ELF-1 (cell line): ENCODE measurements at places on chromosomes 3 and 15.

DNA sequence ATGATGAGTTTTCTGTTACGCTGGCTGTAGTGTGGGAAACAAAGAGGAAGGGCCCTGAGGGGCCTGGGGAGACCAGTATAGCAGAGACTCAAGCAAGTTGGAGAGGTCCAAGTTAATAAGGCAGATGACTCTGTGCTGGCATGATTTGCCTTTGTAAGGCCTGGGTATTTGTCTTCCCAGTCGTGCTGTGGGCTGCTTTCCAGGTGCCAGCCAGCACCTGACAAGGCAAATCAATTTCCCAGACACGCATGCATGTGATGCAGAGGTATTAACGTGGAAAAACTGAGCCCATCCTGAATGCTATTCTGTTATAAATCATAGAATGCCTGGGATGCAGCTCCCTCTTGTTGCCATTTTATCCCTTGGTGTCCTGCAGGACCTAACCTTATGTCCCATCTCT, 175.6 kb downstream of the MFSD1 start:
- no peak for DNase-seq

GRCh38 chr3:195440379-195440778, 2.4 kb downstream of the ACAP2 start:
- DNase-seq, result no peak

DNA sequence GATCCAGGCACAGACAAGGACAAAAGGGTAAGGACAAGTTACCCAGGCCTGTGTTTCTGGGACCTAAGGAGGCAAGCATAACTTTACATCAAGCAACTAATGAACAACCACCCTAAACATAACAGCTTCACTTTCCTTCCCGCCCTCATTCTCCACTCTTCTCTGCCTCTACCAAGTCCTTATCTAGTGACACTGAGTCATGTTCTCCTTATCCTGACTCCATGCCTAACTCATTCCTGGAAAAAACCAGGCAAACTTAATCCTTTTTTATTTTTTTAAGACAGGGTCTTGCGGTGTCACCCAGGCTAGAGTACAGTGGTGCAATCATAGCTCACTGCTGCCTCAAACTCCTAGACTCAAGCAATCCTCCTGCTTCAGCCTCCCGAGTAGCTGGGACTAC, 44.5 kb downstream of the TMEM44 start:
- DNase-seq, result no peak

DNA sequence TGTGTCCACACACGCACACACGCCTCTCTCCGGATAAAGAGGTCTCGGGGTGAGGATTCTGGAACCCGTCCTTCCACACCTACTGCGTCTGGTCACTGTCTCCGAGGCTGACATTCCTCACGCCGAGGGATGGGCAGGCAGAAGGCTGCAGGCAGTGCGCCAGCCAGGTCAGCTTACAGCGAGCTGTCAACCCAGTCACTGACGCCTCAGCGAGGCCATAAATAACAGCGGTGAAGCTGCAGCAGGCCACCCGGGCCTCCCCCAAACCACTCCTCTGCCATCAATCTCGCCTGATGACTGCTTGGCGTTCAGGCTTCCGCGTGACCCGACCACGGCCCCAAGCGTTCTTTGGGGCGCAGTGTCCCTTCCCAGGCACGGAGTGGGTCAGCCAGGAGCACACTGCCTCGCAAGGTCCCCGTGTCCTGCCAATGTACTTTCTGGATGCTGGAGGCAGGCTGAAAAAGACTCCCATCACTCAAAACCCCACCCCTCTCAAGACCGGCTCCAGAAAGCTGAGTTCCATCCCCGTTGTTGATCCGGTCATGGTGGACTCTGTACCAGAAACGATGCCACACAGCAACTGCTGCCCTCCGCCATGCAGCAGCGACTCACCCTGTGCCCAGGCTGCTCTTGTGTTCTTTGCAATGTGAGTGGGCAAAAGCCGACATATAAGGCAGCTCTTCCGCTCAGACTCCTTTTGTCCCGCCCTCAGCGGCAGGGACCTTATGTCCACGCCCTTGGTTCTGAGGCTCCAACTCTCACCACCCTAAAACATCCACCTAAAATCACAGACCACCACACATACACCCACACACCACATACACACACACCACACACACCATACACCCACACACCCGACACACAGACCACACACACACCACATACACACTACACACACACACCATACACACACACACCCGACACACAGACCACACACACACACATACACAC, 27.1 kb downstream of the CPN2 start:
- DNase-seq, result peak; percentile 96

GRCh38 chr3:98778383-98778782, 15.2 kb downstream of the ST3GAL6 start:
- no peak for DNase-seq

- no peak for DNase-seq
Observed at GRCh38 chr3:196096382-196096953, 14.6 kb upstream of the TFRC start.

- DNase-seq, result no peak
Observed at GRCh38 chr3:26132942-26133341, 343.1 kb downstream of the OXSM start.

GRCh38 chr3:51502562-51502910, 2.7 kb upstream of the DCAF1 start:
- DNase-seq, result peak; percentile 46

DNA sequence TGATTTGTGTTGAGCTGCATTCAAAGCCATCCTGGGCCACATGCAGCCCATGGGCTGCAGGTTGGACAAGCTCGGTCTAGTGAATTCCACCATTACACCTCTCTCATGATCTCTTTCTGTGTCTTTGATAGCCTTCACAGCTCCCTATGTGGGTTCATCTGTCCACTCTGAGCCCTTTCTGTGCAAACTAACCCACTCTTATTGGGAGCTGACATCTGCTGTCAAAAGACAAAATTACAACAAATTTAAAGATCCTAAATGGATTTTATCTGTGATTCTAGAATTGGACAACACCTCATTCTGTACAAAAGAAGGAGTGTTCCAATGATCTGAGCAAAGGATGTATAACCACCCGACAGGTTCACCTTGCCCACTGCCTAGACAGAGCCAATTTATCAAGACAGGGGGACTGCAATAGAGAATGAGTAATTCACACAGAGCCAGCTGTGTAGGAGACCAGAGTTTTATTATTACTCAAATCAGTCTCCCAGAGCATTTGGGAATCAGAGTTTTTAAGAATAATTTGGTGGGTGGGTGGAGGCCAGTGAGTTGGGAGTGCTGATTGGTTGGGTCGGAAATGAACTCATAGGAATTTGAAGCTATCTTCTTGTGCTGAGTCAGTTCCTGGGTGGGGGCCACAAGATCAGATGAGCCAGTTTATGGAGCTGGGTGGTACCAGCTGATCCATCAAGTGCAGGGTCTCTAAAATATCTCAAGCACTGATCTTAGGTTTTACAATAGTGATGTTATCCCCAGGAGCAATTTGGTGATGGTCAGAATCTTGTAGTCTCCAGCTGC, 2.6 kb upstream of the XYLB start:
- DNase-seq, result no peak

- DNase-seq, result no peak
Observed at GRCh38 chr15:31461375-31461774, 134.7 kb downstream of the KLF13 start.

GRCh38 chr15:53591041-53591440, 168.4 kb downstream of the WDR72 start:
- DNase-seq, result no peak

DNA sequence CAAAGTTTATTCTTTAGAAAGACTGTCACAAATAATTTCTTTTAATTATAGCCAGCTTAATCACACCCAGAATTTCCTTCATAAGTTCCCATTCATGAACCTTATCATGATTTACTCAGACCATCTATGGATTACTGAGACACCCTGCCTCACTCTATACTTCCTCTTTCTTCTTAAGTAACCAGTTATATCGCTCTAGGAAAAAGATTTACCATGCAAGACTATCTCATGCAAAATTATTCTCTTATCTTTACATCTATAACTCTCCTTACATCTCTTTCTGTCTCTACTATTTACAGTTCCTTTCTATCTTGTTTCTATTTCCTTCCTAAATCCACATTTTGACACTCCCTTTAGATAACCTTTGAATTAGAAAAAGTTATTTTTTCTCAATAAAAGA, 316.8 kb downstream of the POLQ start:
- no peak for DNase-seq

- DNase-seq, result no peak
Observed at GRCh38 chr15:49135342-49135857, 20.0 kb downstream of the COPS2 start.

- DNase-seq, result no peak
Observed at GRCh38 chr3:140403079-140403478, 274.8 kb upstream of the TRIM42 start.

- no peak for DNase-seq
Observed at GRCh38 chr3:190972840-190973270, 110.4 kb upstream of the GMNC start.

DNA sequence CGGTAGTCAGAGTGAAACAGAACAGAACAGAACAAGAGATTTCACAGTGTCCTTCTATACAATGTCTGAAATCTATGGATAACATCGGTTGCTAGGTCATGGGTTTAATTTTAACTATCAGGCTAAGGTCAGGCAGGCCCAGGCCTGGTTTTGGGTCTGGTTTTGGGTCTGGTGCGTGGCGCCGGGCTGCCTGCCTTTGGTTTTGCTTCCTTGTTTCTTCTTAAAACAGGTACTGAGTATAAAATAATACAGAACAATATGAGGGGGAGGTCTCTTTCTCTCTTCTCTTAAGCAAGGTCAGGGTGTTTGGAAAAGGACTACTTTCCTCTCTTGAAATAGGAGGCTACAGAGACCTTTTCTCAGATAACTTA, 1.4 kb downstream of the AEN start:
- no peak for DNase-seq

- DNase-seq, result no peak
Observed at GRCh38 chr3:151218136-151218535, 15.1 kb upstream of the GPR171 start.

DNA sequence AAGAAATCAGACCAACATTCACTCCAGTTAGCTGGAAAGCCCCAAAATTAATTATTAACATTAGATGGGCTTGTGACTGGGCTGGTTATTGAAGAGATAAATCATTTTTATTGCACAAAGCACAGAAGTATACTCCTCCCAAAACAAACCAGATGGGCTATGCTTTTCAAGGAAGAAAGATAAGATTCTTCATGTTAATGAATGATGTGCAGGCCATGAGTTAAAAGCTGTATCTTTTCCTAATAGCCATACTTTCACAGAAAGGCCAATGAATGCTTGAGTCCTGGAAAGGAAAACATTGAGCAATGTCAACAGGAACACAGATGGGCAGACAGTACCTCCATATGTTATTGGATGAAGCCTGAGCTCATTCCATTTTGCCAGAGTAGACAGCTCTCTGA, 55.4 kb downstream of the OCA2 start:
- DNase-seq, result no peak

- DNase-seq, result no peak
Observed at GRCh38 chr3:18232317-18232716, 192.8 kb downstream of the SATB1 start.

GRCh38 chr15:35087759-35088158, 2.7 kb upstream of the NANOGP8 start:
- no peak for DNase-seq

- no peak for DNase-seq
Observed at GRCh38 chr3:172519740-172520139, 3.5 kb downstream of the TNFSF10 start.

GRCh38 chr15:59764775-59765174, 75.7 kb upstream of the BNIP2 start:
- DNase-seq, result no peak

GRCh38 chr3:136194409-136195257, 1.5 kb downstream of the MSL2 start:
- peak; percentile 71 for DNase-seq
